Mesothelial cell of epicardium (in vitro differentiated cells): ENCODE measurements at places on chromosomes 6 and 20. TPM values are rescaled to one million over a fixed set of nuclear protein-coding genes. Genes with fewer than 3 reads are reported as not detected.

- peaks cover 5% of the 10 kb centered on the region for H3K4me1 ChIP-seq
- no peak overlapping the region for H3K27ac ChIP-seq
- H3K4me3 ChIP-seq, result no peak overlapping the region
- H3K36me3 ChIP-seq, result no peaks in the 10 kb centered on the region
Measured at GRCh38 chr6:40535819-40536380, 51.3 kb downstream of the LRFN2 start.

Gene CTAGE9
- 0.16 TPM in 1 of 3 replicates, not detected in the others for total RNA-seq

DNA sequence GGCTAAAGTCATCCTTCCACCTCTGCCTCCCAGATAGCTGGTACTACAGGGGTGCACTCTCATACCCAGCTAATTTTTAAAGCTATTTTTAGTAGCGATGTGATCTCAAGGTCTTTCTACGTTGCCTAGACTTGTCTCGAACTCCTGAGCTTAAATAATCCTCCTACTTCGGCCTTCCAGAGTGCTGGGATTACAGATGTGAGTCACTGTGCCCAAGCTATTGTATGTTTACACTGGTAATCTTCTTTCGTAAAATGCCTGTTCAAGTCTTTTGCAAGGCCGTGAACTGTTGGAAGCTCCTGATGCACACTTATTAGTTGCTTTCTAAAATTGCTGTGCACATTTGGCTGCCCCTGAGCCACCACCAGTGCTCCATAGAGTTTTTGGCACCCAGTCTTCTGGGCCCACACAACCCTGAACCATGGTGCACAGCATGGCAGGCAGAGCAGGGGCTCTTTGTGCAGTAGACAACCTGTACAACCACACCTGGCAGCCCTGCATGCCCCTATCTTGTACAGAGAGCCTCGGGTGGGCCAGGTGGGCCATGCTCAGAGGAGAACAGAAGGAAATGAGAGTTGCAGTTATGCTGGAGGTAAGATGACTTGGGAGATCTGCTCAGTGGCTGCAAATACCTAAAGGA is 33.3 kb downstream of the PDRG1 start:
- peaks cover 3% of the 10 kb centered on the region for H3K27me3 ChIP-seq
- no peaks in the 10 kb centered on the region for H3K36me3 ChIP-seq
- no peak for DNase-seq
- peaks cover 52% of the 10 kb centered on the region for H3K4me1 ChIP-seq
- H3K4me3 ChIP-seq, result peak overlapping the region; percentile 24

Gene IL17A
- not detected in 3 replicates for total RNA-seq

DNA sequence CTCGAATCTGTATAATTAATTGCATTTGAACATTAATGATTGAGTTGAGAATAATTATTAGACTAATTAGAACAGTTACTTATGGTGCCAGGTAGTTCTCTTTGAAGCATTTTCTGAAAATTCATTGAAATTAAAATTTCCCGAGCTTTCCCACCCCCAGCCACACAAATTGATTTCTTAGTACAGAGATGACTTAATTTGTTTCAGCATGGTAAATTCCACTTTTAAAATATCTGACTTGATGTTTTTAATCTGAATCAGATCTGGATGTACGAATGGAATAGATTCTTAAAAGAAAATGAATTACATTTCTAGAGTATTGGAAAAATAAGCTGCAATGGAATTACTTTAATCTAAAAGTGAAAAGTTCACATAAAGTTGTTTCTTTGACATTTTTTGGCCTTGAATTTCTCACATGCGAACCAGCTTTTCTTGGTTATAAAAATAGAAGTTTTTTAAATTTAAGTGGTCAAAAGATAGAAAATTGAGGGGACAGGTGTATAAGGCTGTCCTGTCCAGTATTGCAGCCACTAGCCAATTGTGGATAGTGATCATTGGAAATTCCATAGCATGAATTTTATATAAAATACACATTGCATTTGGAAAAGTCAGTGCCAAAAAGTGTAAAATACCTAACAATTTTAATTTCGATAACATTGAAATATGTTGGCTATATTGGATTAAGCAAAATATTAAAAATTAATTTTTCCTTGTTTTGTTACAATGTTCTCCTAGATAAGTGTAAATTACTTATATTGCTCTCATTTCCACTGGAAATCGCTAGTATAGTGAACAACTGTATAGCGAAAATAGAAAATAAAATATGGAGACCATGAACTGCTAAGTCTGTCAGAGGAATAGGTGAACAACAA is 102.9 kb downstream of the OR2B2 start:
- no peaks in the 10 kb centered on the region for H3K36me3 ChIP-seq
- H3K4me1 ChIP-seq, result peaks cover 51% of the 10 kb centered on the region
- no peak for DNase-seq
- H3K27ac ChIP-seq, result peak overlapping the region; percentile 99
- no peaks in the 10 kb centered on the region for H3K27me3 ChIP-seq
- H3K4me3 ChIP-seq, result peak overlapping the region; percentile 93

DNA sequence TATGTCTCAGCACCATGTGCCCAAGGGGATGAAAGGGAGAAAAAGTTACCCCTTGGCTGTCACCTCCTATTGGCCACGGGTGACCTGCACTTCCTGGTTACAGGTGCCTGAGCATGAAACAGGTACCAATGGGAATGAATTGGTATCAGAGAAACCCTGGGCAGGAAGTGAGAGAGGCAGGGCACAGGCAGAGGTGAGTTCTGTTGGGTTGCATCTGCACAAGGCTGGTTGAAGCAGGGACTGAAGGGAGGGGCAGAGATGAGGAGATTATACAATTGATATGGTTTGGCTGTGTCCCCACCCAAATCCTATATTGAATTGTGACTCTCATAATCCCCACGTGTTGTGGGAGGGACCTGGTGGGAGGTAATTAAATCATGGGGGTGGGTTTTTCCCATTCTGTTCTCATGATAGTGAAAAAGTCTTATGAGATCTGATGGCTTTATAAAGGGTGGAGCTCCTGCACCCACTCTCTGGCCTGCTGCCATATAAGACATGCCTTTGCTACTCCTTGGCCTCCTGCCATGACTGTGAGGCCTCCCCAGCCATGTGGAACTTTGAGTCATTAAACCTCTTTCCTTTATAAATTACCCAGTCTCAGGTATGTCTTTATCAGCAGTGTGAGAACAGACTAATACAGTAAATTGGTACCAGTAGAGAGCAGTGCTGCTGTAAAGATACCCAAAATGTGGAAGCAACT is 291.8 kb downstream of the LRFN2 start:
- DNase-seq, result no peak
- H3K27ac ChIP-seq, result no peak overlapping the region
- H3K27me3 ChIP-seq, result peaks cover 67% of the 10 kb centered on the region
- H3K36me3 ChIP-seq, result no peaks in the 10 kb centered on the region

DNA sequence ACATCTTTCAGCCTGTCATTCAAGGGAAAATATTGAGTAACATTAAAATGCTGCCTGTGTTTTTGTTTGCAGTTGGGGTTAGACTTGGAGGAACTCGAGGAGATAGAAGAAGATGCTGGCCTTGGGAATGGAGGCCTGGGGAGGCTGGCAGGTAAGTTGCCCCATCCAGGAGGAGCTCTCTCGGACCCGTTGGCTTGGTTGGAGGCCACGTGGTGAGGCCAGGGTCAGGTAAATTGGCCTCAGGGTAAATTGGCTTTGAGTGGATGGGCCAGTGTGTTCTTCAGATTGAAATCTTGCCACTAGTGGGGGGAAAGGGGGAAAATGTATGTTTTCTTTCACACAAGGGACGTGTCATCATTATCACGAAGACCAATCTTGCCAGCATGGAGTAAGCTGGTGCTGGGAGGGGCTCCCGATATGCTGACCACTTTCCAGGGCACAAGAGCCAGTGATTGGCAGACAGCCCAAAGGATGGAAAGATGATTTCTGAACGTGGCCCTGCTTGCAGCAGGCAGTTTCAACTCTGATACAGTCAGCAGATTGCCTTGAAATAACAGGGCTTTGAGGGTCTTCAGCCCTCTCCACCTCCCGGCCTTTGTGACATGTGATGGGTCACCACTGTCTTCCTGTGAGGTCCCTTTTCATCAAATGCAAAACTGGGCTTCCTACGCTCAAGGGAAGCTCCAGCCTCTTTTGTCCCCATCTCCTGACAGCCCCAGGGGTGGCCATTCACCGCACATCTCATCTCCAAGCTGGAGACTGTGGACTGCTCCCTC is 21.4 kb downstream of the PYGB start:
- no peak overlapping the region for H3K27ac ChIP-seq
- no peaks in the 10 kb centered on the region for H3K27me3 ChIP-seq
- DNase-seq, result no peak
- peaks cover 38% of the 10 kb centered on the region for H3K36me3 ChIP-seq

DNA sequence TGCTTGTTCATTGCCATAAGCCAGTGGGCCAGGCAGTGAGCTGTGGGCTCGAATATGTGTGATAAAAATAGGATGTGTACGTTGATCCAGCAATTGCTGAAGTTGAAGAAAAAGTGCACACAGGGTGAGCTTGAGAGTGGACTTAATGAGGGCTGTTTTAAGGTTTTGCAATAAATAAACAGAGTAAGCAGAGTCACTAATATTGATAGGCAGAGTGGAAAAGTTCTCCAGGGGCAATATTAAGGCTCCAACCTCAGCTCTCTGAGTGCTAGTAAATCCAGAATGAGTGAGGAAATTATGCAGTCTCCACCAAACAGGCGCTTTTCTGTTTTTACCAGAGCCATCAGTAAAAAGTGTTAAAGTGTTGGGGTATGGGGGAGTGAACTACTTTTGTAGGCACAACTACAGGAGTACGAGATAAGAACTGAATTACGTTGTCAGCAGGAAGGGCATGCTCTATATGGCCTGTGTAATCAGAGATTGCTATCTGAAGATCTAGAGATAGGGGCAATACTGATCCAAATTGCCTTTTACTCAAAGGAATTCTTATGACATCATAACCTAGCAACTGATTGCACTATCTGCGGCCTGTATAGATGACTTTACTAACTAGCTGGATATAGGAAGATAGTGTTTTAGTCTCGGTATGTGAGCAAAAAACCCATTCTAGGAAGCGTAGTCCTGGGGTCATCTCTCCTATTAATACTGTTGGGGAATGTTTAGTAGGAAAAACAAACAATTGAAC is 7.6 kb upstream of the TBC1D20 start:
- H3K4me3 ChIP-seq, result no peak overlapping the region
- H3K36me3 ChIP-seq, result peaks cover 21% of the 10 kb centered on the region
- H3K27me3 ChIP-seq, result no peaks in the 10 kb centered on the region
- H3K4me1 ChIP-seq, result no peaks in the 10 kb centered on the region
- no peak for DNase-seq

- H3K4me1 ChIP-seq, result no peaks in the 10 kb centered on the region
- peaks cover 5% of the 10 kb centered on the region for H3K36me3 ChIP-seq
- no peak overlapping the region for H3K4me3 ChIP-seq
- H3K27me3 ChIP-seq, result no peaks in the 10 kb centered on the region
- no peak overlapping the region for H3K27ac ChIP-seq
Measured at GRCh38 chr6:147793871-147794643, 285.6 kb downstream of the SAMD5 start.

DNA sequence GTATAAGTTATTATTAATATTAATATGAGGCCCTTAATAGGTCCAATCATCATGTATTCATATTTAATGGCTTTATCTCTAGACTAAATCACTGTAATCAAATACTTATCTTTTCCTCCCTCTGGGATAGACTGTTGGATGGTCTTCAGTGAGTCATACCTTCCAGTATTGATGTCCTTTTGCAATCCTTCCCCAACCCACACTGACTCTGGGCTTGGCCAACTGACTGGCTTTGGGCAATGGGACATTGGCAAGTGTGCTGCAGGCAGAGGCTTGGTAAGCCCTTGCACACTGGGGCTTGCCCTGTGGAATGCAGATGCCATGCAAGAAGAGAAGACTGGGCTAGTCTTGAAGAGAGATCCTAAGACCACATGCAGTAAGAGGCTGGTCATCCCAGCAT is 136.6 kb downstream of the CCDC170 start:
- H3K27me3 ChIP-seq, result no peaks in the 10 kb centered on the region
- no peak overlapping the region for H3K4me3 ChIP-seq

- H3K27ac ChIP-seq, result peak overlapping the region; percentile 98
- no peaks in the 10 kb centered on the region for H3K36me3 ChIP-seq
- no peaks in the 10 kb centered on the region for H3K27me3 ChIP-seq
- peak overlapping the region; percentile 20 for H3K4me3 ChIP-seq
Measured at GRCh38 chr6:110322874-110323242, 35.3 kb downstream of the METTL24 start.

GRCh38 chr6:154468760-154469159 is 41.7 kb downstream of the CNKSR3 start:
- H3K4me3 ChIP-seq, result no peak overlapping the region
- peaks cover 6% of the 10 kb centered on the region for H3K36me3 ChIP-seq
- no peaks in the 10 kb centered on the region for H3K27me3 ChIP-seq
- H3K27ac ChIP-seq, result no peak overlapping the region
- DNase-seq, result no peak

GRCh38 chr6:14326774-14327173 is 209.2 kb downstream of the CD83 start:
- no peak overlapping the region for H3K27ac ChIP-seq
- H3K27me3 ChIP-seq, result peaks cover 39% of the 10 kb centered on the region
- H3K4me3 ChIP-seq, result no peak overlapping the region

DNA sequence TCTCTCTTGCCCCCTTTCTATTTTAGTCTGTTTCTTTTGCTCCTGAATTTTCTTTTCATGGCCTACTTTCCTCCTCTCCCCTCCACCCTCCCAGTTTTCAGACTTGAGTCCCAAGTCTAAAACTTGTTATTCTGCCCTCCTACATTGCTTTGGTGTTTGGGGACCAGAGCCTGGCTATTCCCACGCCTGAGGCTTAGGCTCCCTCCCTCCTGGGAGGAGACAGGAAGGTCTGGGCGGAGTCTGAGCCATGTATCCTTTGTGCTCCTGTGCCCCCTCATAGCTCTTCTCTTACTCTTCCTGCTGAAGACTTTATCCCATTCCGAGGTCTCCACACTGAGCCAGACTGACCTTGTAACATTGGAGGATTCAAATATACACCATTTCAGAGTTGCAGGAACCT is 69.5 kb downstream of the DAAM2 start:
- H3K4me1 ChIP-seq, result no peaks in the 10 kb centered on the region
- H3K27me3 ChIP-seq, result no peaks in the 10 kb centered on the region
- peaks cover 6% of the 10 kb centered on the region for H3K36me3 ChIP-seq
- H3K4me3 ChIP-seq, result no peak overlapping the region
- DNase-seq, result no peak

Gene DNAH8
- total RNA-seq, result 0.02 to 0.25 TPM in 2 of 3 replicates, not detected in the other

DNA sequence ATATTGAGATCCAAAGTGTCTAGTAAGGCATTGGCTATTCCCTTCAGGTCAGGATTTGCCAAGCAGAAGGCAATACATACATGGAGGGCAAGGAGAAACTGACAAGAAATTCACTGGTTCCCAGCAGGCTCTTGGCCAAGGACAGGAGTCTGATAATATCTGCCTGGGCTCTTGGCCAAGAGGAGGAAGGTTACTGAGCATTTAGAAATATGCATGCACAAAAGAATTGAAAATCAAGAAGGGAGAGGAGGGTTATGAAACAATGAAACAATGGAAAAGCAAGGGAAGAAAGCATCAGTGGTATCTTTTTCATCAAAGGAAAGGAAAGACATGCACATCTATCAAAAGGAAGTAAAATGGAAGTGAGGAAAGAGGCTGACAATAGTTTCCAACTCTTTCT is 42.4 kb downstream of the ARHGAP18 start:
- peak overlapping the region; percentile 71 for H3K27ac ChIP-seq
- H3K4me3 ChIP-seq, result no peak overlapping the region
- H3K4me1 ChIP-seq, result peaks cover 32% of the 10 kb centered on the region
- H3K36me3 ChIP-seq, result no peaks in the 10 kb centered on the region
- no peak for DNase-seq

- H3K27ac ChIP-seq, result no peak overlapping the region
- DNase-seq, result no peak
- peaks cover 32% of the 10 kb centered on the region for H3K36me3 ChIP-seq
- no peaks in the 10 kb centered on the region for H3K27me3 ChIP-seq
- H3K4me1 ChIP-seq, result no peaks in the 10 kb centered on the region
- no peak overlapping the region for H3K4me3 ChIP-seq
Measured at GRCh38 chr6:169714595-169714994, 9.7 kb downstream of the PHF10 start.

GRCh38 chr6:48919555-48919954 is 543.5 kb downstream of the MMUT start:
- H3K4me3 ChIP-seq, result no peak overlapping the region
- no peaks in the 10 kb centered on the region for H3K36me3 ChIP-seq
- no peaks in the 10 kb centered on the region for H3K4me1 ChIP-seq
- no peak for DNase-seq
- no peak overlapping the region for H3K27ac ChIP-seq
- no peaks in the 10 kb centered on the region for H3K27me3 ChIP-seq
